NCI-H345 (cell line): ENCODE measurements at places on chromosomes 7 and 10.
A peak's percentile ranks its signal among the peaks of the same experiment; 100 is the strongest.

- DNase-seq = no peak
Measured at GRCh38 chr7:28383975-28384374, 28.3 kb upstream of the CREB5 start.

- DNase-seq = no peak
Measured at GRCh38 chr10:132806561-132807003, 20.6 kb upstream of the NKX6-2 start.

- DNase-seq = no peak
Measured at GRCh38 chr10:59891936-59892335, 14.4 kb downstream of the CCDC6 start.

- no peak for DNase-seq
Measured at GRCh38 chr10:89114846-89115625, 92.1 kb downstream of the CH25H start.

DNA sequence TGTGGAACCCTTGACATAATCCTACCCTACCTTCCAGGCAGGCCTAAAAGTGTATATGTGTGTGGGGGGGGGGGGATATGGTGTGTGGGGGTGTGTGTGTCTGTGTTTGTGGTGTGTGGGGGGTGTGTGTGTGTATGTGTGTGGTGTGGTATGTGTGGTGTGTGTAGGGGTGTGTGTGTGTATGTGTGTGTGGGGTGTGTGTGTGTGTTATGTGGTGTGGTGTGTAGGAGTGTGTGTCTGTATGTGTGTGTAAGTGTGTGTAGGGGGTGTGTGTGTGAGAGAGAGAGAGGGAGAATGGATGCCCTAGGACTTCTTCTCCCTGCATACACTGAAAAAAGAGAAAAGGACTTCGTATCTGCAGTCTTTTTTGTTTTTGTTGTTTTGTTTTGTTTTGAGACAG, 12.3 kb upstream of the IMPDH1 start:
- DNase-seq = no peak

DNA sequence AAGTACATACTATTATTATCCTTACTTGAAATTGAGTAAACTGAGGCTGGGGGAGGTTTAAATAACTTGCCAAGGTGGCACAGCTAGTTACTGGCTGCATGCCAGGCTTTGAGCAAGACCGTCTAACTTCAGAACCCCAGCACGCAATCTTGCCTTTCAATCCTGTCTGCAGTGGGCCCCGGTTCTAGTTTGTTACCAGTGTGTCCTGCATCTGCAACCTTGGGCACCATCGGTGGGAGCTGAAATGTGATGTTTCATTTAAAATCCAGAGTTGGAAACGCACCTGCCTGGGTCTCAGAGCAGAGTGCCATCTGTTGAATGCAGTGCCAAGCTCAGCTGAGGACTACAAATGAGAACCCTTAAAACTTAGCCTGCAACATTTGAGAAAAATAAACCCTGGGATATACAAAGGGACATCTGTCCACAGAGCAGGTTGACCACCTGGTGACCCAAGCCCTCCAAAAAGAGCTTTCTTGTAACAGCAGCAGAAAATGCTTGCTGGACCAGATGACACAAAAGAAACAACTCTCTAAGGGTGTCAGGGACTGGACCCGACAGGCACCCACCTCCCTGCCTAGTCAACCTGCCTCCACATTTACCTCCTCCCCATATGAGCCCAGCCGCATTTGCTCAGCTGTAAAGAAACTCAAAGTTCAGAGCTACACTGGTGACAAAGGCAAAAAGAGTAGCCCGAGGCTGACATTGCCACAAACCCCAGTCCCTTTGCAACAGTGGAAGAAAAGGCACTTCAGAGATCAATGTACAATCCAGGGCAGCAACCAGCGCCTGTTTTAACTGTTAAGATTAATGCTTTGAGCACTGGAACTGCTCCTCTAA, 1.7 kb downstream of the SH3PXD2A start:
- DNase-seq = no peak

GRCh38 chr7:36875794-36876193, 151.5 kb upstream of the AOAH start:
- peak; percentile 6 for DNase-seq

GRCh38 chr10:12319076-12319475, 30.3 kb upstream of the CAMK1D start:
- DNase-seq = no peak

- no peak for DNase-seq
Measured at GRCh38 chr7:102918845-102919244, 6.0 kb downstream of the LRRC17 start.

DNA sequence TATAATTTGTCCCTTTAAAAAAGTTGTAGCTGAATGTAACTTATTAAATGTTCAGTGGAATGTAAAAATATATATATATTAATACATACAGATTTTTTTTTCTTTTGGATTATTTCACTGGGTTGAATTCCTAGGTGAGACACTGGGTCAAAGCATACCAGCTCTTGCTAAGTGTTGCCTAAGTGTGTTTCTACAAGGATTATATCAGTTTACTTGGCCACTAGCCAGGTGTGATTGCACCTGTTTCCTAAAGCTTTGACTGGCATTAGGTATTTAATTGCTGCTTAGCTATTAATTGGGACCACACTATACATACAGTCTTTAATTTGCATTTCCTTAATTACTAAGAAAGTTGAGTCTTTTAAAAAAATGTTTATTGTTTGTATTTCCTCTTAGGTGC, 5.5 kb upstream of the ELOVL3 start:
- DNase-seq = peak; percentile 10

- DNase-seq = peak; percentile 46
Measured at GRCh38 chr10:3068201-3068967, 1.0 kb downstream of the PFKP start.

- DNase-seq = no peak
Measured at GRCh38 chr10:75001715-75002350, 109.6 kb upstream of the SAMD8 start.

DNA sequence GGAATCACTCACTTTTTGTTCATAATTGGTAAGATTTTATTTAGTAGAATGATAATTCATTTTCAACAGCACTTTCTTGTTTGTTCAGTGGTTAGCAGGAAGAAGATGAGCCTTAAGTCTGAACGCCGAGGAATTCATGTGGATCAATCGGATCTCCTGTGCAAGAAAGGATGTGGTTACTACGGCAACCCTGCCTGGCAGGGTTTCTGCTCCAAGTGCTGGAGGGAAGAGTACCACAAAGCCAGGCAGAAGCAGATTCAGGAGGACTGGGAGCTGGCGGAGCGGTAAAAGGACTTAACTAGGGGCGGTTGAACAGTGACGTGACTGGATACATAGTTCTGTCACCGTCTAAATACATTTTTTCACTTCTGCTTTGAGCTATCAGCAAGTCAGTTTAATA, 31.3 kb downstream of the RABGEF1 start:
- no peak for DNase-seq

DNA sequence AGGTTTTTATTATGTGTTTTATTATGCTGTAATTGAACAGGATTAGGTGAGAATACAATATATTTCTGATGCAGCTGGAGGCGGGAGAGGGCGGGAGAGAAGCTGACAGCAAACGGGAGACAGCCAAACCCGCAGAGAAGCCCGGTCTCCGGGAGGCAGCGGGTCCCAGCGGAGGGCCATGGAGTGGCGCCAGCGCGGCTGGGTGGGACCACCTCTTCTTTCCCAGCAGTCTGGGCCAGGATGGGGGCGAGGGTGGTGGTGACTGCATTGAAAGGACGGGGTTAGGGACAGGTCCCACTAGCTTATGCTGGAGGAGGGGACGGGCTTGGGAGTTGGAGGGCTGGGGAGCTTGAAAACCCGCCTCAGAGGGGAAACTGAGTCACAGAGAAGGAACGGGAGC, 14.5 kb upstream of the KAZALD1 start:
- DNase-seq = no peak

DNA sequence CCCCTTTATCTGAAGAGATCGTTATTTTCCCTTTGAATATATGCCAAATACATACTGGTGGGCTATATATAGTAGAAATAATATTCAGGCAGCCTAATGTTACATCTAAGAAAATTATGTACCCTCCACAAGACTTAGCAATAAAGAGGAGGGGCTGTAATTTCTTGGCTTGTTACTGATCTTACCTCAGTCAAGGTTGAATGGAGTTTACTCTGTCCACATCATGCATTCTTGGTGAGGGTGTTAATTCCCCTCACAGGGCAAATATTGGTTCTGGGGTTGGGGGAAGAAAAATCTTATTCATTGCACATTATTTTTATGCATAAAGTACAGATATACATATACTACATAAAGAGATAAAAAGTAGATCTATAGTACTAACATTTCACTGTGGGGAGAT, 145.8 kb upstream of the ANK3 start:
- no peak for DNase-seq

GRCh38 chr7:134029743-134030142, 97.4 kb upstream of the LRGUK start:
- DNase-seq = no peak

DNA sequence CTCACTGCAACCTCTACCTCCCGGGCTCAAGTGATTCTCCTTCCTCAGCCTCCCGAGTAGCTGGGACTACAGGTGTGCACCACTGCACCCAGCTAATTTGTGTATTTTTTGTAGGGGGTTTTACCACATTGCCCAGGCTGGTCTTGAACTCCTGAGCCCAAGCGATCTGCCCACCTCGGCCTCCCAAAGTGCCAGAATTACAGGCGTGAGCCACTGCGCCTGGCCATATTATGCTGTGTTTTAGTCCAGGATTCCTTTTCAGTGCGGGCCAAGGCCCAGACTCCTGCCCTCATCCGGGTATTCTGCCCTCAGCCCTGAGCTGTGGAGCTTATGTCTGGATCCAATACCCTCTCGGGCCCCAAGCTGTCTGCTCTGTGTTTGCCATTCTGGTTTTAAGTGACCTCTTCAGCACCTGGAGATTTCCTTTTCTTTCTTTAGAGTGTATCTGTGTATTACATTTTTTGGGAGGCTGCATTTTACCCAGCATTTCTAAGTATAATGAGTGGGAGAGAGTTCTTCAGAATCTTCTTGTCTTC, 114.9 kb downstream of the BUB3 start:
- DNase-seq = no peak

DNA sequence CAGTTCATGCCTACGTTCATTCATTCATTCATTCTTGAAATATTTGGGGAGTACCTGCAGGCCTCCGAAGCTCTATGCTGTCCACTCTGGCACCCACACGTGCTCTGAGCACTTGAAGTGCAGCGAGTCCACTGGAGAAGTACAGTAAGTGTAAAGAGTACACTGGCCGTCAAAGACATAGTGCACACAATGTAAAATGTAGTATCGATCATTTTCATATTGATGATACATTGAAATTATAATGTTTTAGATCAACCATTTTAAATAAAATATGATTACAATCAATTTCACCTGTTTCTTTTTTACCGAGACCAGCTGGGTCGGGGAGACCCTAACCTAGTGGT, 37.0 kb upstream of the PURB start:
- DNase-seq = no peak

DNA sequence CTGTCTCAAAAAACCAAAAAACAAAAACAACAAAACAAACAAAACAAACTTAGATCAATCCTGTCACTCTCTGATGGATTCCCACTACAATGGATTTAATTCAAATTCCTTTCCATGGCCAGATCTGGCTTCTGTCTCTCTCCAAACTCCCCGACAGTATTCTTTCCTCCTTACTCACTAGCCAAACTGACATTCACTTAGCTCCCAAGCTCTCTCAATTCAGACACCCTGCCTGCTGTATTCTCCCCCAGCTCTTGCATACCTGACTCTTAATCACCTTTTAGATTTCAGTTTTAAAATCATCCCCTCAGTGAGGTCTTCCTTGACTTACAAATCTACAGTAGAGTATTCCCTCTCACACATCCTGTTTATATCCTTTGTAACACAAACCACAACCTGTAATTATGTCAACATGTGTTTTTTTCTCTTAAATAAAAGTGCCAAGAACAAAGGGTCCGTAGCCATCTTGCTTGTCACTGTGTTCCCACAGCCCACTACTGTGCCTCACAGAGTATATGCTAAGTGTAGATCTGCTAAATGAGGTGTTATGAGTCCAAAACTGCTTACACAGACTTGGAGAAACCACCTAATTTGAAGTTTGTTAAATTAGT, 14.4 kb downstream of the HERPUD2 start:
- DNase-seq = no peak

- DNase-seq = no peak
Measured at GRCh38 chr10:9452056-9452455, 1397.6 kb downstream of the GATA3 start.
